ENCODE measurements at places on chromosomes 5 and 9.
A peak's percentile ranks its signal among the peaks of the same experiment; 100 is the strongest.

DNA sequence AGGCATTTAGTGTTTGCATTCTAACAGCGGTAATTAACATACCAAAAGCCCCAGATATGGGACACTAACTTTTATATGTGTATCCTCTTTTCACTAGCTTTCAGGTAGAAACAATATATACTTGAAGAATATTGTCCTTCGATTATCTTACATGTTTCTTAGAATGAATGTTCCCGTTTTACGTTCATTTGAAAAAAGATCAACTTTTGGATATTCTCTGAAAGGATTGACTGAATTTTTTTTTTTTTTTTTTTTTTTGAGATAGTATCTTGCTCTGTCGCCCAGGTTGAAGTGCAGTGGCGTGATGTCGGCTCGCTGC, 32.2 kb upstream of the FSD1L start:
- DNase-seq, result no peak

DNA sequence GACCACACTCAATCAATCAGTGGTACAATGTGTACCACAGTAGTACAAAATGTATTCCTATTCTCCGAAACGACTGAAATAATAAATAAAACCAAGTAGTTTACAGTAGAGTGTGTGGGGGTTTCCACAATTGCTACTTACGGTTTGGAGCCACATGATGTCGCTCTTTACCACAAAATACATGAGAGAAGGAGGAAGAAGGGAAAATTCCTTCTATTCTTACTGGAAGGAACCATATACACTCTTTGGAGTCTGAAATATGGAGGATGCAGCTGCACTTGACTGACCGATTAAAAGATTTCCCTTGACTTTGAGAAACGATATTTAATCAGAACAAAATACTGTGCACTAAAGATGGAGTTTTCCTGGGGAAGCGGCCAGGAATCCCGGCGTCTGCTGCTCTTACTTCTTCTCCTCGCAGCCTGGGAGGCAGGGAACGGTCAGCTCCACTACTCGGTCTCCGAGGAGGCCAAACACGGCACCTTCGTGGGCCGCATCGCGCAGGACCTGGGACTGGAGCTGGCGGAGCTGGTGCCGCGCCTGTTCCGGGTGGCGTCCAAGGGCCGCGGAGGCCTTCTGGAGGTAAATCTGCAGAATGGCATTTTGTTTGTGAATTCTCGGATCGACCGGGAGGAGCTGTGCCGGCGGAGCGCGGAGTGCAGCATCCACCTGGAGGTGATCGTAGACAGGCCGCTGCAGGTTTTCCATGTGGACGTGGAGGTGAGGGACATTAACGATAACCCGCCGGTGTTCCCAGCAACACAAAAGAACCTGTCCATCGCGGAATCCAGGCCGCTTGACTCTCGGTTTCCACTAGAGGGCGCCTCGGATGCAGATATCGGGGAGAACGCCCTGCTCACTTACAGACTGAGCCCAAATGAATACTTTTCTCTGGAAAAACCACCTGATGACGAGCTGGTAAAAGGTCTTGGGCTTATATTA, at the start of gene PCDHA4:
PCDHA4 (plus strand) TSS at position 235 of the 942 bp plus-strand sequence.
- DNase-seq, result peak; percentile 43

DNA sequence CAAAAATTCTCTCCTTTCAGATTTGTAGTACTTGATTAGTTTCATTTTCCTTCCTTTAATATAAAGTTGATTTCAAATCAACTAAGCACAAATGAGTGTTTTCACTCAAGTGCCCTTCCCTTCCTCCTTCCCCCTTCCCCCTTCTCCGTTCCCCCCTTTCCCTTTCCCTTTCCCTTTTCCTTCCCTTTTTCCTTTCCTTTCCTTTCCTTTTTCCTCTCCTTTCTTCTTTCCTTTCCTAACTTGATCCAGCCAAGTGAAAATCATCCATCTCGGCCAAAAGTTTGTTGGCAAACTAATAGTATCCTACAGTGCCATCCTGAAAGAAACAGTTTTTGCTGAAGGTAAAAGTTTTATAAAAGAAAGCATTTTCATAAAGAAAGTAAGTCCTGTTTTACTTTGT, 85.3 kb upstream of the CD180 start:
- no peak for DNase-seq

DNA sequence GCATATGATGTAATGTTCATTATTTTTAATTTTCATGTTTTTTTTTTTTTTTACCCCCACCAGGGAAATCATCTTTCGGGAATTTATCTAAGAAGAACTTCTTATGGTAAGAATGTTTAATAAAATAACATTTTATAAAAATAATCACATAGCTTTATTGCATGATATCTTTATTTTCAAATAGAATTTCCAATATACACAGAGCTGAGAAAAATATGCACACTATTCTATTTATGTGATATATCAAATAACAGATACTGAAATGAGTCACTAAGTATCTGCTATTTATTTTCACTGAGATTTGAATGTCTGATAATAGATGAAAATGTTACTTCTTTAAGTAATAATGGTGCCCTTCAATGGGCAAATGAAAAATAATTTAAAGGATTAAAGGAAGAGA, 1217.3 kb downstream of the MAT2B start:
- DNase-seq, result no peak

- DNase-seq, result no peak
These were observed 63.4 kb downstream of the PSMB7 start for GRCh38 chr9:124351672-124352468.

GRCh38 chr9:95726756-95727155, 148.7 kb upstream of the ERCC6L2 start:
- no peak for DNase-seq

- DNase-seq, result no peak
These were observed 26.1 kb upstream of the FCN1 start for GRCh38 chr9:134943836-134944235.

- DNase-seq, result no peak
These were observed 910.0 kb upstream of the WWC1 start for GRCh38 chr5:167381457-167381856.

GRCh38 chr9:135230817-135231520, 143.5 kb downstream of the OLFM1 start:
- DNase-seq, result no peak

DNA sequence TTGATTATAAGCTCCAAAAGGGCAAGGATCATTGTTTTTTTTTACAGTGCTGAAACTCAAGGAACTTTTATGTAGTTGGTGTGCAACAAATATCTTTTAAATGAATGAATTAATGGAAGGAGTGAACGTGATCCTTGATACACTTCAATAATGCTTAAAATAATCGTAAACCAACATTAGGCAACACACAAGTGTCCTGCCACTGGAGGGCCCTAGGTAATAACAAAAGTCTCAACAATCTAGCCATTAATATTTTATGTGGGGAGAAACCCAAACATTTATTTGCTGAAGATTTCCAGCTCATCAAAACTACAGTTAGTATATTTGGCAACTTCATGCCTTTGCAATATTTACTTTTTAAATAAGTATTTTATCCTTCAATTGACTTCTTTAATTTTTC, 309.0 kb upstream of the FBXL7 start:
- DNase-seq, result no peak

DNA sequence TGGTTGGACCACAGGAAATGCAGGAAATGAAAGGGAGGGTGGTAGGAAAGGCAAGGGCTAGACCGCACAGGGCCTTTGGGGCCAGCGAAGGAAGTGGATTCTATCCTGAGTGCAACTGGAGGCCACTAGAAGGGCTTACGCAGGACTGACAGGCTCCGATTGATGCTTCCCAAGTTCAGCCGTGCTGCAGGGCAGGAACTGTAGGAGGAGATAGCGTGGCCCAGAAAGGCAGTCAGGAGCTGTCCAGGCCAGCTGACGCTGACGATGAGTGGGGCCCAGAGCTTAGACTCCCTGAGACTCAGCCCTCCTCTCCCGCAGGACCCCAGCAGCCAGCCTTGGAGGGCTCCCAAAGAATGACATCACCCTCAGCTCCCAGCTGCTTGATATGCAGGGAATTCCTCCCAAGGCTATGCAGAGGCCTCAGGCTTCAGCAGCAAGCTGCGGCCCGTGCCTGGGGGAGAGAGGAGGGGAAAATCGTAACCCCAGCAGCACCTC, 48.8 kb downstream of the KCNIP1 start:
- no peak for DNase-seq

DNA sequence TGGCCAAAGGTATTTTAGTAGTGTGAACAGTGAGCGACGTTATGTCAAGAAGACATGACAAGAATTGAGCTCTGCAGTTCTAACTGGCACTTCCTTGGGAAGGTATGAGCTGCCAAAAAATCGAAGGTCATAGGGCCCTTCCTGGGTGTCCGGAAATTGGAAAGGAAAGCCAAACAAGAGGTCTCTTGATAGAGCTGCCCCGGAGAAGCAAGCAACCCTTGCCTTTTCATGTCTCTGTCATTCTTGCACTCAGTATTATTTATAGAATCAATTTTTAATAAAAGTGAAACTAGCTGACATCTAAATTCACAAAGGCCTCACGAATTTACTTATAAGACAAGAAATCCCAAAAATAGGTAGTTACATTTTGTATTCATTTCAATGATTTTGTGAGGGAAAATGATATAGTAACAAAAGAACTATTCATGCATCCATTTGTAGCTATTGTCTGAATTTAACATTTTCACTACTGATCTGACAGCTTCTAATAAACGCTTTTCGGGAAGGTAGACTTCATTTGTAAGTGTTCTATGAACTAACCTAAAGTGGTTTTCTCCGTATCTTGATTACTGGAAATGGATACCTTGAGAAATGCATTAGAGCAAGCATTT, 113.8 kb upstream of the VCAN start:
- DNase-seq, result no peak

DNA sequence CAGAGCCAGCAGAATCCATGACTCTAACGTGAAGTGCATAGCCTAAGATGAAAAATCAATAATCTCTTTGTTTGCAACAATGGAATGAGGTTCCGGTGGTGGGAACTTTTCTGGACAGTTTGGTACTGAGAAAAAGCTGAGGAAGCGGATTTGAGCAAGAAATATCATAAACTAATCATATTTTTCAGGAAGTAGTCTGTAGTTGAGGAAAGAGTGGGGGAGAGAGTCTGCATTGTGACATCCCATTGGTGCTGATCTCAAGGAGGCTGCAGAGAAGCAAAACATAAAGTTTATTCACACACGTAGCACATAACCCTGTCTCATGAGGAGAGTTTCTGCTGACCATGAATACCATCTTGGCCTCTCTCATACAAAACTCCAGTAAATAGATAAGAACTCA, 15.8 kb upstream of the FCHO2 start:
- DNase-seq, result no peak

- DNase-seq, result no peak
These were observed 235.0 kb downstream of the ADAMTS6 start for GRCh38 chr5:65246741-65247140.

DNA sequence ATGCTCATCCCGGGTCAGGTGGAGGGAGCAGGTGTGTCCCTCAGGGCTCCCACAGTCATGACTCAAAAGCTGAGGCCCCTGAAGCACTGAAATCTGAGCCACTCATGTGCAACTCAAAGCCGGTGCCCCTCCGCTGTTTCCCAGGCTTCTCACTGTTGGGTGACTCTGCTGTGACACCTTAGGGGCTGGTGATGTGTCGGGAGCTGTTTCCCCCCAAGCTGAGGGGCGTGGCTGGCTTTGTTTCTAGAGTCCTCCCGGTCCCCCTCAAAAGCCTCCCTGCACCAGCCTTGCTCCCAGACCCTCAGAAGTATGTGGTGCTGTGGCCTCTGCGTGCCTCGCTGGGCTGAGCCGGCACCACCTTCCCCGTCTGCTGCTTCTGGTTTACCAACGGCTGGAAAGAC, 39.7 kb downstream of the PLPP7 start:
- no peak for DNase-seq

GRCh38 chr5:175579742-175580432, 78.0 kb upstream of the HRH2 start:
- no peak for DNase-seq

DNA sequence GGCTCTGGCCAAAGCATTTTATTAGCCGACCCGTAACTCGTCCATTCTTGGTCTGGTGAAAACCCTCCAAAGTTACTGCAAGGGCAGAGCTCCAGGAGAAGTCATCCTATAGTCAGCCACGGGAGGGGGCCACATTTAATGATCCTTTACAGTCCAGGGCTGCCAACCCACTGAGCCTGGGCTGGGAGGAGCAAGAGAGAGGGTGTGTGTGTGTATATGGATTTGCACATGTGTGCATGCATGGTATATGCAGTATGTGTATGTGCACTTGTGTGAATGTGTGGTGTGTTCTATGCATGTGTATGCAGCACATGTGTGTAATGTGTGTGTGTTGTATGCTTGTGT, 4.2 kb upstream of the RASGEF1C start:
- DNase-seq, result no peak

- DNase-seq, result no peak
These were observed 288.7 kb downstream of the ZSWIM6 start for GRCh38 chr5:61620699-61621182.

GRCh38 chr5:173015598-173016455, 32.3 kb downstream of the ATP6V0E1 start:
- DNase-seq, result no peak

- no peak for DNase-seq
These were observed 669.2 kb upstream of the ACO1 start for GRCh38 chr9:31715250-31715649.

- no peak for DNase-seq
These were observed 211.3 kb upstream of the IRX4 start for GRCh38 chr5:2093859-2094615.

DNA sequence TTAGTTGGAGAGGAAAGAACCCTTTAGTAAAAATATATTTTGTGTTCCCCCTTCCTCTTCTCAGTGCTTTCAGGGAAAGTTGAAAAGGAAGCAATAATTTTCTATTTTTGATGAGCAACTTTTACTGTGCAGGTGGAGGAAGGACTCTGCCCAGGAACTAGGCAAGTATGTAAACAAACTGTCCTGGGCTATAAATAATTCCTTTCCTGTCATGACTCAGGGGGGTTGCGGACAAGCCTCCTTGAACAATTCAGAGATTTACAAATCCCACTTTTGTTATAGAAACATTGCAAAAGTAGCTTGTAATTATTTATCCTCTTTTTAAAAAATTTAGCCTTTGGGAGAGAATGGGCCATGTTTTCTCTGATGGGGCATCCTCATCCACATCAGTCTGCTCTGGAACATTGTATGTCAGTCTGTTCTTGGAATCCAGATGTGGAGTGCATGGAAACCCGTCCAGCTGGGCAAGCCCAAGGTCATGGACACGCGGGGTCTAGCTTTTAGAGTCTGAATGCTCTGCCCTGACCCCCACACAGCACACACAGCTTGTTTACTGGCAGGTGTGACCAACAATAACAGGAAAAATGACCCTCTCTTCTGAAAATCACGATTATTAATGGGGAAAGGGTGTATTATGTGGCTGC, 127.6 kb downstream of the GADD45G start:
- no peak for DNase-seq

- DNase-seq, result no peak
These were observed 21.5 kb downstream of the TMC1 start for GRCh38 chr9:72542917-72543316.

- peak; percentile 92 for DNase-seq
These were observed at the start of gene FPGS for GRCh38 chr9:127802576-127803443. Gene FPGS, plus strand, starts transcription at chr9:127802882. Its CDS starts 43 bp downstream, at chr9:127802925.

DNA sequence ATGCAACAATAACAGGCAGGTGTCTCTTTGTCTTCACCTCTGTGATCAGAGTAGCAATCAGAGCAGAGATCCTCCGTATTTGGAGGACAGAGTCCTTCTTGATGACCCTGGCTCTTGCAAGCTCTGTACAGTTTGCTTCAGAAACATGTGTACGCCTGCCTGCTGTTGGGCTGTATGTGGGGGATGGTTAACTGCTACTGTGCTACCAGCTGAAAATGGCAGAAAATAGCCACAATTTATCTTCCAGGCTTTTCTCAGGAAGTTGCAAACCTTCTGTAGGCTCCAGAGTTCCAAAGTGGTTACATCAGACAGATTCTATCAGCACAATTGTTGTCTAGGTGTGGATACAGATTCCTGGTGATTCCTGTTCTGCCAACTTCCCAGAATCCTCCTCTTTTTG, 35.5 kb downstream of the DDX46 start:
- no peak for DNase-seq

Measured in activated CD8-positive, alpha-beta T cell treated with anti-CD3 and anti-CD28 coated beads for 36 hours (primary cell).